ENCODE measurements at places on chromosomes 13 and 19.

GRCh38 chr19:13979244-13979615 is 26.9 kb downstream of the RFX1 start:
- DNase-seq: no peak

DNA sequence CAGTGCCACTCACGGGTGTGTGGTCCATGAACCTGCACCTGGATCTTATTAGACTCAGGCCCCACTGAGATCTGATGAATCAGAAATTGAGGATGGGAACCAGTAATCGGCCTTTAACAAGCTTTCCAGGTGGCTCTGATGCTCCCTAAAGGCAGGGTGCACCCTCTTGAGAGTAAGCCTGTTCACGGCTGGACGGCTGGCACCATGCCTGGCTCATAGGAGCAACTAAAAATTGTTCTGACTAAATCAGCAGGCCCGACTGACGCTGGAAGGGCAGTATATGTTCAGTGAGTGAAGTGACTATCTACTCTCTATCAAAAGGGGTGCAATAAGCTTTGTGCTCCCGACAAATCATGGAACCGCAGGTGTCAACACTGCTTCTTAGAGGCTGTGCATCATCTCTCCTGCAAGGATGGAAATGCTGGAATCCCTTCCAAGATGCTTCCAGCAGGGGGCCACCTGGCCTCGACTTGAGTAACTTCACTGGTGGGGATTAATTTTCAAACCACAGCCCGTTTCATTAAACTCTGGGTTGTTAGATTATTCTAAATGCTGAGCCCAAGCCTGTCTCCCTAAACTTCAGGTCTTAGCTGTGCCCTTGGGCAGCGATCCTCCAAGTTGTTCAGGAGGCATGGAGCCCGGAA is 28.4 kb downstream of the TMTC4 start:
- DNase-seq: no peak

DNA sequence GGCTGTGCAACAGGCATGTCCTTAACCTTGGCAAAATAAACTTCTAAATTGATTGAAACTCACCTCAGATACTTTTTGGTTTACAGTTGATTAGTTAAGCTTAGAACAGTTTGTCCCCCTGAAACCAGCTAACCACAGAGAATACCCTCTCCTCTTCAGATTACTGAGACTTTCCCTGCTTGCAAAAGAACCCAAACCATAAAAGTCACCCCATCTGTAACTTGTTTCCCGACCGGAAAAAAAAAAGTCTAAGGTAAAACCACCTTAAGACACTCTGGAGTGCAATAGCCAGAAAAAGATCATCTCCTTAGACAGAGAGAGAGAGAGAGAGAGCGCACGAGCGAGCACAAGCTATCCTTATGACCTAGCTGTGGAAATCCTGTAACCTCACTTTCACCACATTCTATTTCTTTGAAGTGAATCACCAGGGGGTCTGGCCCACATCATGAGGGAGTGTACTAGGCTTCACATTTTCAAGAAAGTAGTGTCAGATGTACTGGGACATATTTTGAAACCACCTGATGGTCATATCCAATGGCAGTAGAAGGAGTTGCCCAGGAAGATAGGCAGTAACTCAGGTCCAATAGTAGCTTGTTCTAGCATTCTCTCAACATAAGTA is 11.1 kb upstream of the GTF2F2 start:
- no peak for DNase-seq

DNA sequence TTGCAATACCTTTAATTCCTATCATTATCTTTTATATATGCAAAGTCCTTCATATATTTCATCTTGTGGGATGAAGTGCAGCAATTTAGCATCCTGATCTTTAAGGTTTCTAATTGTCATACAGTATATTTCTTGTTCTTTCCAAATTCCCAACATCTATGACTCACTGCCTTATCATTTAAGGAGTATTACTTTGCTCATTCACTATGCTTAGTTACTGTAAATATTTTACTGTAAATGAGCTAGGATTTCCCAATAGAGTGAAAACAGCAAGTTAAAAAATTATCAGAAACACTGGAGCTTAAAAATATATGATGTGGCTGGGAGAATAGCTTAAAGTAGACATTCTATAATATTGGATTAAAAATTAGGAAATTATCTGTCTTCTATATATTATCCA is 69.9 kb downstream of the SLITRK6 start:
- no peak for DNase-seq

- DNase-seq: no peak
Measured at GRCh38 chr13:21613791-21614190, 9.8 kb upstream of the MICU2 start.

- no peak for DNase-seq
Measured at GRCh38 chr19:46890423-46891170, 29.8 kb downstream of the ARHGAP35 start.

DNA sequence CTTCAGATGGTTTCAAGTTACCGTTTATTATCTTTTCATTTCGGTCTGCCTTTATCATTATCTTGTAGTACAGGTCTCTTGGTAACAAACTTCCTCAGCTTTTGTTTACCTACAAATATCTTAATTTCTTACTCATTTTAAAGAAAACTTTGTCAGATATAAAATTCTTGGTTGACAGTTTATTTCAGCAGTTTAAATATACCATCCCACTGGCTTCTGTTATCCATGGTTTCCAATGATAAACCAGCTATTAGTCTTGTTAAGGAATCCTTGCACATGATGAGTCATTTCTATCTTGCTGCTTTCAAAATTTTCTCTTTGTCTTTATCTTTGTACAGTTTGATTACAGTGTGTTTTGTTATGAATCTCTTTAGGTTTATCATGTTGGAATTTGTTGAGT is 308.3 kb upstream of the SPRY2 start:
- no peak for DNase-seq

GRCh38 chr13:95524264-95524901 is 28.1 kb upstream of the CLDN10 start:
- DNase-seq: peak; percentile 48

DNA sequence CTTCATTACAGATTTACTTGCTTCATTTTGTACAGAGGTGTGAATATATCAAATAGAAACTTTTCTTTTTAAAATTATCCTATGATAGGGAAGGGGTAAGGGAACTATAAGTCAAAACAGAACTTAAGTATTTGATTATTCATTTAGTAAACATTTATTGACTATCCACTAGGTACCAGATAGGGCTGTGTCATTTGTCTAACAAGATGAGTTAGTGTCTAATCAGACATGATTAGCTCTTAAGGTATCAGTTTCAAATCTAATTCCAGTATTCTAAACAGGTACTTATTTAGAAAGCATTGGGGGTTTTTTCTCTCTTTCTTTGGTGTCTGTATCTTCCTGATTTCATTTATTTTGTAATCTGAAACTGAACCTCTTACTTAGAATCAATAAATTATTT is 32.2 kb downstream of the CDADC1 start:
- no peak for DNase-seq

Measured in keratinocyte (primary cell).